CD14-positive monocyte (primary cell): ENCODE measurements at places on chromosomes 2 and 18.

GRCh38 chr2:215799194-215799593 lies 214.2 kb downstream of the MREG start:
- DNase-seq = no peak

DNA sequence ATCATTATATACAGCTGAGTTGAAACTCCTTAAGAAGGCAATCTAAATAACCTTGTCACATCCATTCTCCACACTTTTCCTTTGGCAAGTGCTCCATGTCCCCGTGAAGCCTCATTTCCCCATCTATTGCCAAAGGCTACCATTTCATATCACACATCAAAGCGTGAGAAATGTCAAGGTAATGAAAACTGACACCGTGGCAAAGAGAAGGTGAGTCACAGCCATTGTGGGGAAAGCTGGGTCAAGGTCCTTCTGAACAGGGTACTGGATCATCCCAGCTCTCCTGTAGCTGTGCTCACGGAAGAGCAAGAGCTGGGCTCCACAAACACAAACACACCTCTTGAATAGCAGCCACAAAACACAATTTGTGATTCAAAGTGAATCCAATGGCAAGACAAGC lies 58.2 kb upstream of the REG3G start:
- DNase-seq = no peak

GRCh38 chr2:218645126-218645525 lies 14.3 kb downstream of the ZNF142 start:
- DNase-seq = no peak

GRCh38 chr2:186820303-186820702 lies 28.7 kb downstream of the ZSWIM2 start:
- no peak for DNase-seq

DNA sequence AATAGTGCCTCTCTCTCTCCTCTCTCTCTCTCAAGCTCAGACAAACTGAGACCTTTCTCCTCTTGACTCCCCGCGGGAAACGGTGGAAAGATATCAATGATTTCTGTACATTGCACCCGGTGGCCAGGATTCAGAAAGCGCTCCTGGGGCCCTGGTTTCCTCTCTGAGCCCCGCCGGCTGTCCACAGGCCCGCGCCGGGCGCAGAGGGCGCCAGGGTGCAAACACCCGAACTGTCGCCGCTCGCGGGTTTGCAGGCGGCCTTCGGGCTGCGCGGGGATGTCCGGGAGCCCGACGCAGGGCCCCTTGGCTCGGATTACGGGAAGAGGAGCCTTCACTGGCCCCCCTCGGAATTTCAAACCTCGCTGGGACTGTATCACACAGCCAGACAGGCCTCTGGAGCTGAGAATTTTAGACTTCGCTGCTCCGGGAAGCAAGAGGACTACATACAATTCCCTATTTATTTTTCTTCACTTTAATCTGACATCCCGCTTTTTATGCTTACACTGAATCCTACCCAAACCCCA lies 5.2 kb upstream of the EN1 start:
- no peak for DNase-seq

GRCh38 chr2:44944102-44944951 lies 2.8 kb downstream of the SIX3 start:
- DNase-seq = no peak

DNA sequence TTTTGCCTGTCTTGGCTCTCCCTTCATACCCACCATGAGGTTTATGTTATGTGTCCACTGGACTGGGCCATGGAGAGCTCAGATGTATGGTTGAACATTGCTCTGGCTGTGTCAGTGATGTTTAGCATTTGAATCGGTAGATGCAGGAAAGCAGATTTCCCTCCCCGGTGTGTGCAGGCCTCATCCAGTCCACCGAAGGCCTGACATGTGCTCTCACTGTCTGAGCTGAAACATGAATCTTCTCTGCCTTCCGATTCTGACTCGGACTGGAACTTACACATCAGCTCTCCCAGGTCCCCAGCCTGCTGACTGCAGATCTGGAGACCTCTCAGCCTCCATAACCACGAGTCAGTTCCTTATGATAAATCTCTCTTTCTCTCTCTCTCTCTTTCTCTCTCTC lies 72.4 kb upstream of the SLC66A3 start:
- DNase-seq = no peak

GRCh38 chr18:37565977-37566478 lies 430 bp upstream of the CELF4 start:
- no peak for DNase-seq

- no peak for DNase-seq
These were observed 63.4 kb upstream of the OTOS start for GRCh38 chr2:240203788-240204270.

- no peak for DNase-seq
These were observed 1.8 kb downstream of the AGAP1 start for GRCh38 chr2:235495373-235496238.

DNA sequence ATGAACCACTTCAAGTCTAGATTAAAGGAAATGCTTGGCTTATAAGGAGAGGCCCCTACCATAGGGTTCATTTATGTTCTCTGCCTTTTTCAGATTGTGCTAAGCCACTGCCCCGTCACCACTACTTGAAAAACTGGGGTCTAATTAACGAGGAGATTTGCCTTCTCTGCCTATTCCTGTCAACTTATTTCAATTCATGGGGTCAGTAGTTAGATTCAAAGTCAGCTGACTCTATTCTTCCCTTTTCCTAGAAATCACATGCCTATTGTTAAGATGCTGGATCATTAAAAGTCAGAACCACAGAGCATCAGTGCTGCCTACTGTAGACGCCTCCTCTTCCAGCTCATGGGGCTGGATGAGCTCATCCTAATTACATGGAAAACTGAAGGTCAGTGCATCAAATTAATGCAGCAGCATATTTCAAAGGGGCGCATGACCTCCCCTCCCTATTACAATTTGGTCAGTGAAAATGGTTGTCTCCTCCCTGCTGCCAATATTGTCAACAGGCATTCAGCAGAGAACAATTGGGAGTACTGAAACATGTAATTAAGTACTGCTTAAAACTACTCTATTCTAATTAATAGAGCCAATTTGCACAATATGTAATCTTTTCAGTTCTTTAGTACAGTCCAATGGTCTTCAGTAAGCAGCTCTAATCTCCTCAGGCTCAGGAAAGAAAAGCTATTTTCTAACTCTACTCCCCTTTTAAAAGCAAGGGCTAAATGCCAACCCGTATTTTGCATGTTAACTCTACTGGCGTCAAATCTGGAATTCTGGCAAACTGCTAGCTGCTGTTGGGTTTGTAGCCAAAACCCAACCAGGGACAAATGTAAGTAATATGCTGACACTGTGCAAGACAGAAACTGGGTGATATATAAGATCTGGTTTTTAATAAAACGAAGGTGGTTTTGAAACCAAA lies 117.4 kb upstream of the ITGB6 start:
- no peak for DNase-seq

DNA sequence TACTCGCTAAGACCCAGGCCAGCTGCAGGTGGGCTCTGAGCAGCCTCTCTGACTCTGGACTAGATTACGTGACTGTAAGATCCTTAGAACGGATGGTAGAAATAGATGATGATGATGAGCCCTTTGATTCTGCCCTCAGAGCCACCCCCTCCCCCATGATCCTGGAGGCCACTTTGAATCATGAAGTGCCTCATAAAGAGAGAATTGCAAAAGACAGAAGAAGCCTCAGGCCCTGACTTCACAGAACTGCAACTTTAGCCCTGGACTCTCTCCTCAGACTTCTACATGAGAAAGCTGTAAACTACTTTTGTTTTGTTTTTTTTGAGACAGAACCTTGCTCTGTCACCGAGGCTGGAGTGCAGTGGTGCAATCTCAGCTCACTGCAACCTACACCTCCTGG lies 15.4 kb upstream of the TET3 start:
- DNase-seq = no peak

GRCh38 chr2:118309946-118310680 lies 221.8 kb downstream of the INSIG2 start:
- no peak for DNase-seq

DNA sequence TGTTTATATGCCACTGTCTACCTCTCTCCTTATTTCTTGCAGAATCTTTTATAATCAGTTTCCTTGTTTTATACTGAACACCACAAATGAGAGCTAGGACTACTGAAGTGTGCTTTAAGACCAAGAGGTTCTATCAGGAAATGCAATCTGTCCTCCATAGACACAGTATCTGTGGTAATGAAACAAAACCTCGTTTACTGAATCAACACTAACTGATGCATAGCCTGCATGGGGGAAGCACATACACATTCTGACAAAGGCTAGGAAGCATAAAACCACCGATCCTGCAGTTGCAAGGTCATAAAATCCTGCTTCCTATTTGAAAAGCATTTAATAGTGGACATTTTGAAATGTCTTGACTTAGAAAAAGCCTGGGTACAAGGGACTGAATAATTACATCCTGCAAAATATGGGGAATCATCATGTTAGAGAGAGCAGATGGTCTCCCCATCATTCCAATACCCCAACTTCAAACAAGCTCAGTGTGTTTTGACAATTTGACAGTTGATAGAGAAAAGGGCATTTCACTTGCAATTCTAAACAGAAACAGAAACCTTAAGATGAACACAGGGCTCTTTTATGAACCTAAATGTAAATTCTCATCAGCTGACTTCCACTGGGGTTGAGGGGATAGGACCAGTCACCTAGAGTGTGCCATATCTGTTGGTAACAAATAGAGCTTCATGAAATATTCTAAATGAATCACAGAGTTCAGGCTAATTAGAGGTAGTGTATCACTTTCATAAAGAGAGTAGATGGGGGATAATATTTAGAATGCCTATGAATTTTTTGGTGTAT lies 1845.6 kb upstream of the PIK3C3 start:
- DNase-seq = no peak

DNA sequence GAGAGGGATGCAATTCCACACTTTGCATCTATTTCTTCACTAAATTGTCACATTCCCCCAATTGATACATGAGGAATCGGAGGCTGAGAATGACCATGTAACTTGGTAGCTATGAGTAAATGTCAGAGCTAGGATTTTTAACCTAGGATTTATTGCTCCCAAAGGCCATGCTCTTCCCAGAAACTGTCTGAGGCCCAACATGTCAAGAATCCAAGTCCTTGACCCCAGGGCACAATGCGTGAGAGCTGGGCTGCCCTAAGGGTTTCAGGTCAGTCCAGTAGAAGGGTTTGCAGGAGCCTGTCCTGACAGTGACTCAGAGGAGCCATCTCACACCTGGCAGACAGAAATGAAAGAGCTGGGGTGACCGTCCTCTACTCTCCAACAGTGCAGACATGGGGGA lies 30.3 kb downstream of the LRRC30 start:
- DNase-seq = no peak

DNA sequence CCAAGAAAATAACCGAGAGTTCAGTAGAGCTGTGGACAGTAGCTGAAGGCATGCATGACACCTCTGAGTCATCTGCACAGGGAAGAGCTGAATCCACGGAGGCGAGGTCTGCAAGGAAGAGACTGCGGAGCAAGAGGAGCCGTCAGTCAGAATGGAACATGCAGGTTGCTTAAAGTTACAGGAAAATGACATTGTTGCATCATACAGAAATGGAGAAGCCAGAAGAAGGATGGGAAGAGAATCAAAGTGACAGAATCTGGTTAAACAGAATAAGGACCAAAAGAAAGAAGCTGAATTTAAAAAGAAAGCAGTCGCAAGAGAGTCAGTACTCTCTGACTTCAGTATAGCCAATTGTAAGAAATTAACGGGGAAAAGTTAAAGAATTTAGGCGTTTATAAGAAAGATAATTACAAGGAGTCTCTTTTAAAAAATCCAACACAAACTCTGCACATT lies 533.8 kb downstream of the ADCYAP1 start:
- no peak for DNase-seq

- no peak for DNase-seq
These were observed 23.2 kb upstream of the STPG4 start for GRCh38 chr2:47178341-47178740.

DNA sequence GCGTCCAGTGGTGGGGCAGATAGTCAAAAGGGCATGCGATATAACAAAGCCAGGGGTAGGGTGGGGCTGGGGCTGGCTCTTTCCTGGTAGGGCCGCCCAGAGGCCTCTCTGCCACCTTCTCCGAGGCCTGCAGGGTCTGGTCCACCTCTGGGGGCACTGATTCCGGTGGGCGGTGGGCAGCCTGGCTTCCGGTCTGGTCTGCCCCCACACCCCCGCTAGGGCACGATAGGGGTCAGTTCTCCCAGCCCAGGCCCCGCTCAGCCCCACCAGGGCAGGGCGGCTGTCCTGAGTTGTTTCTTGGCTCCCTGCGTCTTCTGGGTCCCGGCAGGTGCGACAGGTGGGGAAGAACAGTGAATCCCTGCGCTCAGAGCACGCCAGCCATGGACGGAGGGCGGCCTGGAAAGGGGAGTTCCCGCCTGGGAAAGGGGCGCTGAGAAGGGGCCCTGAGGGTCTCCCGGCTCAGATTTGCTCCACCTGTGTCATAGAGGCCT lies 707 bp upstream of the ERFE start:
- no peak for DNase-seq

- DNase-seq = no peak
These were observed 49.8 kb upstream of the TNP1 start for GRCh38 chr2:216909541-216910210.

GRCh38 chr2:108579623-108580022 lies 45.4 kb downstream of the LIMS1 start:
- no peak for DNase-seq

GRCh38 chr2:6982934-6983589 lies 65.8 kb downstream of the RNF144A start:
- DNase-seq = no peak

- DNase-seq = no peak
These were observed 31.8 kb upstream of the IL1R1 start for GRCh38 chr2:102110596-102111334.

- no peak for DNase-seq
These were observed 4.7 kb downstream of the LONRF2 start for GRCh38 chr2:100317634-100318033.

- DNase-seq = no peak
These were observed 130.1 kb downstream of the SMAD7 start for GRCh38 chr18:48820483-48821250.

DNA sequence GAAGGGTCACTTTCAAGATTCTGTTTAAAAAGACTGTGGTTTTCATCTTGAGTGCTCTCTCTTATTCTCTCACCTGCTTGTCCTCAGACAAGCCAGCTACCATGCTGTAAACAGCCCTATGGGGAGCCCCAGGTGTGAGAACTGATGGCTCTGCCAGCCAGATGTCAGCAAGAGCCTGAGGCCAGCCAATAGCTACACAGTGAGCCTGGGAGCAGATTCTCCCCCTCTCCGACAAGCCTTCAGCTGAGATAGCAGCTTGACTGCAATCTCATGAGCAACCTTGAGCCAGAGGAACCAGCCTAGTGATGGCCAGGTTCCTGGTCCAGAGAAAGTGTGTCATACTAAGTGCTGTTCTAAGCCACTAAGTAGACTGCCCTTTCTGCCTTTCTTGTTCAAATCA lies 272.1 kb downstream of the NAPG start:
- DNase-seq = no peak

GRCh38 chr2:117945296-117945695 lies 68.6 kb downstream of the CCDC93 start:
- no peak for DNase-seq

DNA sequence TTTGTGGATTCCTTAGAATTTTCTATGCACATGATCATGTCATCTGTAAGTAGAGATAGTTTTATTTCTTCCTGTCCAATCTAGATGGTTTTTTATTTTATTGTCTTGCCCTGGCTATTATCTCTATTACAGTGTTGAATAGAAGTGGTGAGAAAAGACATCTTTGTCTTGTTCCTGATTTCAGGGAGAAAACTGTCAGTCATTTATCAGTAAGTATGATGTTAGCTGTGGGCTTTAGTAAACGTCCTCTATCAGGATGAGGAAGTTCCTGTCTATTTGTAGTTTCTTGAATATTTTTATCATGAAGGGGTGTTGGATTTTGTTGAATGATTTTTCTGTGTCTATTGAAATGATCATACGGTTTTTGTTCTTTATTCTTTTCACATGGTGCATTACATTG lies 5.3 kb downstream of the PLEKHH2 start:
- no peak for DNase-seq

- no peak for DNase-seq
These were observed 173.7 kb downstream of the CELF4 start for GRCh38 chr18:37391698-37392548.
